Stimulated activated CD4-positive, alpha-beta T cell treated with anti-CD3 and anti-CD28 coated beads, TNF-alpha, amount 100 ng/mL, for 48 hours (primary cell): ENCODE measurements at places on chromosomes 12 and 14.

DNA sequence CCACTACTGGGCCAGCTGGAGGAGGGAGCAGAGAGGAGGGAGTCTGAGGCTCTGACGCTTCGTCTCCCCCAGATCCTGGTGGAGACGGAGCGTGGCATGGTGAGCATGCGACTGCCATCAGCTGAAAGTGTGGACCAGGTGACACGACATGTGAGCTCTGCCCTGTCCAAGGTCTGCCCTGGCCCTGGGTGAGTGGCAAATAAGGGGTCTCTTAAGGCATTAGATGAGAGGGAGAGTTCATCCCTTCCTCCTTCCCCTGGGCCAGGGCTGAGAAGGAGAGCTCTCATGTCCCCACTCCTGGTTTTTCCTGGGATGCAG is 2.5 kb downstream of the CARMIL3 start:
- DNase-seq = no peak

GRCh38 chr12:15212930-15213329 is 8.3 kb downstream of the RERG start:
- no peak for DNase-seq

GRCh38 chr14:34374998-34375740 is 86.9 kb downstream of the SPTSSA start:
- no peak for DNase-seq

- no peak for DNase-seq
These were observed 148.5 kb downstream of the TMTC2 start for GRCh38 chr12:82835217-82835616.

DNA sequence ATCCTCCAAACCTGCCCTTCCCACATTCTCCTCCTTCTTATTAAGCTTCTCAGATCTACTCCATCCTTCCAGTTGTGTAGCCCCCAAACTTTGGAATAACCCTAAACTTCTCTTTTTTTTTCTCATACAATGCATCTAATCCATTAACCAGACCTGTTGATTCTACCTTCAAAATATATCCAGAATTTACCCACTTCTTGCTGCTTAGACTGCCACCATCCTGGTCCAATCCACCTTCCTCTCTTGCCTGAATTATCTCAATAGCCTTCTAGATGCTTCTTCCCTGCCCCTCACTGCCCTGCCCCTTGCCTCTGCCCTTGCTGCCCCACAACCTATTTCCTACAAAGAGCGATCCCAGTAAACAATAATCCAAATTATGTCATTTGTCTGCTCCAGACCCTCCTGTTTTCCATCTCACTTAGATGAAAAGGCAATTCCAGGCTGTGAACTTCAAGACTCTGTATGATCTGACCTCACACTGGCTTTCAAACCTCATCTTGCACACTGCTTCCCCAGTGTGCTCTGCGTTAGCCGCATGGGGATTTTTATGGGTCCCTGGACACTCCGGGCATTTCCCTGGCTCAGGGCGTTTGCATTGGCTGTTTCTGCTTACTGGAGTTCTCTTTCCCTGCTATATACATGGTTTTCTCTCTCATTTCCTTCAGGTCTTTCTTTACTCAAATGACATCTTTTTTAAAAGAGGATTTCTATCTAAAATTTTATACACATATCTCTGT is 42.6 kb upstream of the HIF1A start:
- DNase-seq = no peak

DNA sequence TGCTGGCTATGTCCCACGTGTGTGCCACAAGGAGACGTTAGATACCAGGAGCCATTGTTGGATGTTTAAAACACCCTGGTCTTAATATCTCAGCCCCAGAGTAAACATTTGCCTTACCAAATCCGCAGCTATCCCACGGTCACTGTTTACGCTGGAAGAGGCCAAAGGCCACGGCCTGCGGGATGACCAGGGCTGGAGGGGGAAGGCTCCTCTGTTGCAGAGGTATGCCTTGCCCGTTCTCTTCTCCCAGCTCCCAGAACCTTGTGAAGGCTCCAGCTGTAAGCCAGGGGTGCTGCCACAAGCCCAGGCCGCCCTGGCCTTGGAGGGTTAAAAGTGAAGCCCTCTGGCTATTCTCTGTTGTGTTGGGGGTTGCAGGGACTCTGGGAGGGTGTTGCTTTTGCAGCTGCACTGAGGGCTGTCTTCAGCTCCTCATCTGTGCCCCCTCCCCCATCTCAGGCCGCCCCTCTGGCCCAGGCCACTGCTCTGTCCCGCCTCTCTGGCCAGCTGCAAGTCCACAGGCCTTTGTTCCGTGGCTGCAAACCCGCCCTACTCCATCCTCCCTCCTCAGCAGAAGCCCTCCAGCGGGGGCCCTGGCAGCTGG is 2.5 kb downstream of the PLEKHG3 start:
- DNase-seq = no peak

DNA sequence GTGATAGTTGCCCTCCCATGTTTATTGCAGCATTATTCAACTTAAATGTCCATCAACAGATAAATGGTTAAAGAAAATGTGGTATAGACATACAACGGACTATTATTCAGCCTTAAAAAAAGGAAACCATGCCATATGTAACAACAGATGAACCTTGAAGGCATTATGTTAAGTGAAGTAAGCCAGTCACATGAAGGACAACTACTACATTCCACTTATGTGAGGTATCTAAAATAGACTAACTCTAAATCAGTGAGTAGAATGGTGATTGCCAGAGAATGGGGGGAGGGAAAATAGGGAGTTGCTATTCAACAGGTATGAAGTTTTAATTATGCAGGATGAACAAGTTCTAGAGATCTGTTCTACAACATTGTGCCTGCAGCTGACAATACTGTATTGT is 10.1 kb downstream of the PCNX4 start:
- no peak for DNase-seq

DNA sequence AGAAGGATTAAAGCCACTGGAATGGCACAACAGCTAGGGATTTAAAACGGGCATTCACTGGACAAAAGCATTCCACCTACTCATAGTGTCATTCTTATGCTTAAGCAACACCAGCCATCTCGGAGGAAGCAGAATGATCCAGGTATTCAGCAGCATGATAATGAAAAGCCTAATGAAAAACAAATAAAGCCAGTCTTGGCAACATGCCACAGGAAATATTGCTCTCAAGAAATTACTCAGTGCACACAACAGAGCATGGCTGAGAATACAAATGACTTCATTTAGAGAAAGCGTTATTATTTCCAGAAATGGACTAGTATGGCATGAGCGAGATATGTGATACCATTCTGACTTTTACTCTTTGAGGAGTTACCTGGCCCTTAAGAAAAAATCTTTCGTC is 442.2 kb downstream of the APAF1 start:
- no peak for DNase-seq

- no peak for DNase-seq
These were observed 36.2 kb upstream of the TUBA1C start for GRCh38 chr12:49228653-49229052.

DNA sequence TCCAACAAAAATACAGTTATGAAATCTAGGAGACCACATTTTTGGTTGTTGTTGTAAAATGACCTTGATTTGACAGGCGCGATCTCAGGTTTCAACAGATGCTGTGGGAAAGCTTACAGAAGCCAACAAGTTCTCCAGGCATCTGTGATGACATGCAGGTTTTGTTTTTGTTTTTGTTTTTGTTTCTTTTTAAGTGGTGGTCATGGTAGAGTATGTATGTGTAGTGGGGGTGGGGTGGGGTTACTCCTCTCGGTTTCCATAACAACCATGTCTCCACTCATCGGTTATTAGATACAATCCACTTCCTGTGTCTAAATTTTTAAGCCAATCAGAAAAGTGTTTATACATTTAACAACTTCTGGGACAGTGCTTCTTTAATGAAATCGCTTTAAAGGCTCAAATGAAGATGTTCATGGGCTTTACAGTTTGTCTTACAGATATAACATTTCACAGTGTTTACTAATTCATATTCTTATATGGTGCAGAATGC is 199.9 kb upstream of the FOXN3 start:
- no peak for DNase-seq

GRCh38 chr12:110234755-110235154 is 46.3 kb upstream of the ATP2A2 start:
- no peak for DNase-seq

DNA sequence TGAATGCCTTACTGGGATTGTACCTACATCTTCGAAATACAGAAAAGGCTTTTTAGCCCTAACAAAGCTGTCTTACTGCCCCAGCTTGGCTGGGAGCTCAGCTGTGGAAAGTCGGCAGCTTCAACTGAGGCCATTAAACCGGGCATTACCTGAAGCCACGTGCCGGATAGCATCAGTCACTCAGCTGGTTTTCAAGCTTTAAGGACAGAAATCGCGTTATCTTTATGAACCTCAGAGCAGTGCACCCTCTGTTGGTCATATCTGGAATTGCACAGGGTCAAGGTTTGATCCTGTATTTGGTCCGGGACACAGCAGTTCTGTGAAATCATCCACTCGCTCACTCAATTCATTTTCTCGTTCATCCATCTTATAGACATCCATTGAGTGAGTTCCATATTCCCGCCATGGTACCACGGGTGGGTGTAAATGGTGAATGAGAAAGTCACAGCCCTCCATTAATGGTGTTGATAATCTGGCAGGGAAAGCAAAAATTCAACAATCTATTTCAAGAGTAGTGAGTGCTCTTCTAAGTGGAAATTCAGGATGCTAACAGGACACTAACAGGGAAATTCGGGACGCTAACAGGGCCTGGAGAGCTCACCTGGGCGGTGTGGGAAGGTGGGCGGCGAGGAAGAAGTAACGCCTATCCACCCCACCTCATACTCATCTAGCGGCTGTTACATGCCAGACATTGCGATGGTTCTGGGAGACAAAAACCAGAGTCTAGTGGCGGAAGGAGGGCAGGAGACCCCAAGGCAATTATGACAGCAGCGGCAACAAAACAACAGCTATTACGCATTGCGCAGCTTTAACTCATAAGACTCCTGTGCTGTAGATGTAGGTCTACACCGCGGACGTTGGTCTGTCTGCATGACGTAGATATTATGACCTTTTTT is 60.6 kb upstream of the TCL1A start:
- peak; percentile 33 for DNase-seq

GRCh38 chr12:107329569-107330324 is 236.4 kb upstream of the CRY1 start:
- DNase-seq = no peak

DNA sequence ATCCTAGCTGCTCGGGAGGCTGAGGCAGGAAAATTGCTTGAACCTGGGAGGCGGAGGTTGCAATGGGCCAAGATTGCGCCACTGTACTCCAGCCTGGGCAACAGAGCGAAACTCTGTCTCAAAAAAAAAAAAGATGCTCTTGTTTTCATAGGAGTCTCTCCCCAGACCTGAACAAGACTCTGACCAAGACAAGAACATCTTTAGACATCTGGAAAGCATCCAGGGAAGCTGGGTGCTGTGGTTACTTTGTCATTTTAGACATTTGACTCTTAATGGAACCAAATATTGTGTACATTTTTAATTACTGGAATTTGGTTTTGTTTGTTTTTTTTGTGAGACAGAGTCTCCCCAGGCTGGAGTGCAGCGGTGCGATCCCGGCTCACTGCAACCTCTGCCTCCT is 21.1 kb upstream of the ATF1 start:
- no peak for DNase-seq

GRCh38 chr12:583251-583869 is 79.9 kb downstream of the NINJ2 start:
- DNase-seq = no peak

- no peak for DNase-seq
These were observed 189.5 kb downstream of the KCNC2 start for GRCh38 chr12:75020068-75020557.

- DNase-seq = no peak
These were observed 157.0 kb upstream of the CPNE8 start for GRCh38 chr12:39062266-39062996.

GRCh38 chr14:51176839-51177238 is 63.2 kb upstream of the TMX1 start:
- no peak for DNase-seq

DNA sequence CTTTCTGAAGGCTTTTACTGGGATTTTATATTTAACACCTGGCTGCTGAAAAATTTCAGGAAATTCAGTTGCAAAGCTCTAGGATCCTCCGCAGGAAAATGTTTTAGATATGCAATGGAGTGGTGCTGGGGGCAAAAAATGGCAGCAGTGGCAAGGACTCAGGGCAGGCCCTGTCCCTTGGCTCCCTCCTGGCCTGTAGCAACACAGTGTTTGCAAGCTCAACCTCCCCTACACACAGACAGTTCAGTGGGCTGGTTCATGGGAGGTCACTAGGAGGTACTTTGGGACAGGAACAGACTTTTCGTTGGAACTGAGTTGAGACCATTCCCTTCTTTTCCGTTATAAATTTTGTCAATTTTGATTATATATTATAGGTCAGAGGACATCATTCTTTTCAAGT is 270.4 kb downstream of the ADAMTS20 start:
- no peak for DNase-seq

DNA sequence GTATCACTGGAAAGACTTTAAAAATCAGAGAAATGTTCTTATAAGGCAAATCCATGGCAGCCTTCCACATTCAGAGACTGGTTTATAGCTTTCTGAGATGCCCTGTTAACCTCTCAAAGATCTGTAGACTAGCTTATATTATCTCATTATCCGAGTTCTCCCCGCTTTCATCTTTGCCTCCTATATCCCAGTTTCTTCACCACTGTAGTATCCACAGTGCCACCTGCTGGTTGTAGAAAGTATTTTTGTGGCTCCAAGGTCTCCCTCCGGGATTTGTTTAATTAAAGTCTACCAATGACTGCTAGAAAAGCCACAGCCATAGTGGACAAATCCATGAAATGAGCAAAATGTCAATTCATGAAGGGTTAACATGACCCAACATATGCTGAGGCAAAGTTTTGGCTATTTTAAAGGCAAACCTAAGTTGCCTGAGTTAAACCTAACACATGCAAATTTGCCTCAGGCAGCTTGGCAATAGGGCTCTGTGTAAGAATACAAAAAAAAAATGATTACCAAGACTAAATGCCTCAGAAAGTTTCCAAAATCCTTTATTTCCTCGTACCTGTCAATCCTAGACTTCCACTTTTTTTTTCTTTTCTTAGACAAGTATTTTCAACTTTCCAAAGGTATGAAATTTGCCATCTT is 218.8 kb upstream of the BMP4 start:
- peak; percentile 14 for DNase-seq

DNA sequence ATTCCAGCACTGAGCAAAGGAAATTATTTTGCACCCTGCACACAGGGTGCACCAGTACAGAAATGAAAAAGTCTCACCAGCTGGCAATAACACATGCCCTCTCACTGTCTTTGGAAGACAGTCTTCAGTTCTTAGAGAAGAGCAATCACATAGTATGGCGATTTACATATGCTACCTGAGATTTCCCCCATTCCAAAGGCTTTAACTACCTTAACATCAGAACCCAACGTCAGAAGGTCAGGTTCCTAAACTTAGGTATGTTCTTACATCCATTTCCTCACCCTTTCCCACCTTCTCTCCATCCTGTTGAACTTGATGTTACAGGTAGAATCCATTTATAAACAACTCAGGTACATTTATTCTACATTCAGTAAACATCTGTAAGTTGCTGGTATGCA is 167.8 kb downstream of the PAWR start:
- DNase-seq = no peak
